Brain pericyte (primary cell): ENCODE measurements at places on chromosomes 12 and 14.

GRCh38 chr12:51705450-51705849 lies 114.4 kb downstream of the SCN8A start:
- DNase-seq: no peak

- DNase-seq: no peak
Observed at GRCh38 chr14:89787525-89787924, 167.0 kb downstream of the EFCAB11 start.

- DNase-seq: no peak
Observed at GRCh38 chr12:66934302-66935062, 255.6 kb upstream of the GRIP1 start.

DNA sequence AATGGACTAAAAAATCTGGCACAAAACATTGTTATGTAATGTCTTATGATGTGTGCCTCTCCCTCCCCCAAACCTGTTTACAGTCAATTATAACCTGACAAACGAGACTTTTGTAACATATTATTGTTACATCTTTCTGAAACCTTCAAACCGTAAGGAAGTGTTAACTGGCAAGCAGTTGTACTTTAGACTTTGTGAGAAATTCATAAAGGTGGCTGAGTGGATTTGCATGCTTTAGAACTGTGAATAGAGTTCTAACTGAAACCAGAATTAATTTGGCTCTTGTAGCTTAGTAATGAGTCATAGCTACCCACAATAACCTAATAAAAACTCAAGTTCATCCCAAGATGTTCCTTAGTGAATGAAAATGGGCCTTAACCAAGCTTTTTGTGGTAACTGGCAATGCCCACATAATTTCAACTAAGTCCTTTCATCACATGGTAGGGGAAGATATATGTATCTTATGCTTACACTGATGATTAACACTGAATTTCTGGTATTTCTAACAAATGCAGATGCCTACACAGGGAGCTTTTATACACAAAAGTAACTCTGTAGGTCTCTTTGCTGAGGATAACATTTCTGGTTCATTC lies 29.7 kb downstream of the RAD9B start:
- no peak for DNase-seq

DNA sequence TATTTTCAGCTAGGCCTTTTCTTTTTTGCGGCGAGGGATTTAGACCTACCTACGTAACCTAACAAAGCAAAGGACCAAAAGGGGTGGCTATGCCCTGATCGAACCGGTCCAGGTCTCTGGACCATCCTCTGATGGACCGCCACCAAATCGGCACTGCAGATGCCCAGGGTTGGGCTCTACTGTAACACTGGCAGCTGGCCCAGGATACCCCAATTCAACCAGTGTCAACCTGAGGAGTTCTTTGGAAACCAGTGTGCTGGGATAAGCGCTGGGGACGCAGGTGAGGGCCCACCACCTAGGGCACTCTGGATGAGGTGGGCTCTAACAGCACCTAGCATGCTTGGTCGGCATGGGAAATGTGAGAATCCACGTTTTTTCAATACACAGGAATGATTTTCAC lies 32.2 kb downstream of the FBXO21 start:
- no peak for DNase-seq

DNA sequence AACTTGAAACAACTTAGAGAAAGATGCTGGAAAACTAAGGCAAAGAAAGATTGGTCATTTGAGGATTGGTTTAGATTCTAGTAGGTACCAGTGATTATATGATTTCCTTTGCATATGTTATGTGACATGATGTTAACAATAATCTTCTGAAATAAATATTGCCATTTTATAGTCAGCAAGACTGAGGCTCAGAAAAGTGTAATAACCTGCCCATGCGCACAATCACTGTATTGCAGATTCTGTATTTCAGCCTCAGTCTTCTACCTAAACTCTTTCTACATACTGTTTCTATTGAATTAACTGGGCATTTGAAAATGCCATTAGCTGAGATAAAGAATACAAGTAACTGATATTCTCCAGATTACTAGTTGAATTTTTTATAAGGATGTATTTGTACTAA lies 61.3 kb downstream of the FGD4 start:
- no peak for DNase-seq

- DNase-seq: no peak
Observed at GRCh38 chr12:69679119-69679518, 20.0 kb downstream of the BEST3 start.

DNA sequence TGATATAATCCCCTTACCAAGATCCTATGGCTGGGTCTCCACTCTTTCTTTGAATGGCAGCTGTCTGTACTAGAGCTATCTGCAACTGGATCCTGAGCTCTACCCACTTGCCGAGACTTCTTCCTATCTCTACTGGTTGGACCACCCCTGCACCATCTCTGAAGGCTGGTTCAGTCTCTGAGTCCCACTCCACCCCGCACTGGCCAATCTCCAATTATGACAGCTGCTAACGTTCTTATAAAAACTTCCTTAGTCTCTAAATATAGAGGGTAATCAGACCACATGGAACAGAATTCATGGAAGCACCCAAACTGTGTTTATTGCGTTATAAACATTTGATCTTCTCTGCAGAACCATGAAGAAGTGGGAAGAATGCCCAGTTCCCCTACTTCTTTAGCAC lies 186.6 kb upstream of the EEA1 start:
- DNase-seq: no peak

GRCh38 chr14:64646103-64646502 lies 58.1 kb upstream of the PLEKHG3 start:
- no peak for DNase-seq

DNA sequence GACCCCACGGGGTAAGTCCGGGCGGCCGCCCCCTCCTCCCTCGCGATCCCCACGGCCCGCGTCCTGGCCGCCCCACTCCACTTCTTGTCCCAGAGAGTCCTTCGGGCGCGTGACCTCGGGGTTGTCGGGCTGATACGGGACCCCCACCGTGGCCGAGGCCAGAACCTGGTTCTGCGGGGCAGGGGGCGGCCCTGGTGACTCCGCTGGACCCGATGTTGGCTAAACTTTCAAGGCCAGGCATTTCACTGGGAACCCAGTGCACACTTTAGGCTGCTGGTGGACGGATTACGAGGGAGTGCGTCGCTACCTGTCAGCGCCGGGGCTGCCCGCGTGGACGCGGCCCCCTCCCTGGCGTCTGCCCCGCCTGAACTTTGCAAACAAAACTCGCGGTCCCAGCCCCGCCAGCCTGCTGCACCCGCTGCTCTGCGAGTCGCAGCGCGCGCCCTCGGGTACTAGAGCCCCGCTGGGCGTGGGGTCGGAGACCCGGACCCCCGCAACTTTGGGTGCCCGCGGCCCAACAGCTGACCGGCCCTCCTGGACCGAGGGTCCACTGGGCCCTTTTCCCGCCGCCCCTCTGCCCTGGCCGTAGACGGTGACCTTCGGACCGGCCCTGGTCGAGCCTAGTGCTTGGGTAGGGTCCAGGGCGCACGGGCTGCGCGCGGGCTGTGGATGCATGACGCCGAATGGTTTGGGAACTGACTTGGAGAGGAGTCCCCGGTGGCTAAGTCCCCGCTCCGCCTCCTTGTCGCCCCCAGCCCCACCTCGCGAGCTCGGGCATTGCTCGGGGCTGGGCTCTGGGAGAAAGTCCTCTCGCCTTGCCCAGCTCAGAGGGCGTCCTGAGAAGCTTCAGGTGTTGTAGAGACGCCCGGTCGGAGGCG lies 624 bp downstream of the RIN3 start:
- DNase-seq: no peak

- DNase-seq: no peak
Observed at GRCh38 chr14:33062881-33063280, 124.2 kb downstream of the NPAS3 start.

- DNase-seq: no peak
Observed at GRCh38 chr14:90796329-90796728, 19.9 kb downstream of the TTC7B start.

DNA sequence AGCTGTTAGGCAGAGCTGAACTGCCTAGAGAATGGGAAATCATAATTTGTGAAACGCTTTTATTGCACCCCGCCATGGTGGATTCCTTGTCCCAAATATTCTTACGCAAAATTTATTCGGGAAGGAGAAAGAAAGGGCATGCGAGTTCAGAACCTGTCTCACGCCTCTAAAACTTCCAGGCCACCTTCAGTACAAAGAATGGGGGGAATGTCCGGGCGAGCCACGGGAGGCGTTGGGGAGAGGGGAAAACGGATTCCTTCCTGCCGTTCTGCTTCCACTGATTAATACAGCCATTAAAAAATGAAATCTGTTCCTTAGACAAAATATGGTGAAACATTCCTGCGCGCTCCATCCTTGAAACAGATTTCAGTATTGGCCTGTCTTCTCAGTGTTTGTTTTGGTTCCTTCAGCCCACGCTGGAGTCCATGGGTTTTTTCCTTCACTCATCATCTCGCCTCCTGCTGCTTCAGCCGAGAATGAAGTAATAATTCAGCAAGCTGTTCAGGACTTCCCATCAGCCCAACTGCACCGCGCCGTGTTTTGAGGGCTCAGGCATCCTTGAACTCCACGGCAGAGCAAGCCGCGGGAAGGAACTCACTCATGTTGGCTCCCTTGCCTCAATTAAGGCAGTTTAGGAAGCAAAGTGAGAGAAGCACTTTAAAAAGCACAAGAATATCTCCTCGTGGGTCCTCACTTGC lies 47.7 kb upstream of the CDKN3 start:
- DNase-seq: no peak

DNA sequence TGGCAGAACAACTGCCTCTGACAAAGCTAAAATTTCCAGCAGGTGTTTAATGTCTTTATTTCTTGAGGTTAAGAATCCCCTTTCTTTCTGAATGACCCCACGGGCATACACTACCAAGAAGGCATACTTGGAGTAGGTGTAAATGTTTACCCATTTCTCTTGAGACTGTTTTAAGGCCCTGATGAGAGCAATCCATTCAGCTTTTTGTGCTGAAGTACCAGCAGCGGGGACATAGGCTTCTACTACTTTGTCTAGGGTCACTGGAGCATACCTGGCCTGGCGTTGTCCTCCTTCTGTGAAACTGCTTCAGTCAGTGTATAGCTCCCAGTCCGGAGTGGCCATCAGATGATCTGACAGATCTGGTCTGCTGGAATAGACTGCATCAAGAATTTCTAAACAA lies 22.7 kb downstream of the ANG start:
- DNase-seq: no peak

DNA sequence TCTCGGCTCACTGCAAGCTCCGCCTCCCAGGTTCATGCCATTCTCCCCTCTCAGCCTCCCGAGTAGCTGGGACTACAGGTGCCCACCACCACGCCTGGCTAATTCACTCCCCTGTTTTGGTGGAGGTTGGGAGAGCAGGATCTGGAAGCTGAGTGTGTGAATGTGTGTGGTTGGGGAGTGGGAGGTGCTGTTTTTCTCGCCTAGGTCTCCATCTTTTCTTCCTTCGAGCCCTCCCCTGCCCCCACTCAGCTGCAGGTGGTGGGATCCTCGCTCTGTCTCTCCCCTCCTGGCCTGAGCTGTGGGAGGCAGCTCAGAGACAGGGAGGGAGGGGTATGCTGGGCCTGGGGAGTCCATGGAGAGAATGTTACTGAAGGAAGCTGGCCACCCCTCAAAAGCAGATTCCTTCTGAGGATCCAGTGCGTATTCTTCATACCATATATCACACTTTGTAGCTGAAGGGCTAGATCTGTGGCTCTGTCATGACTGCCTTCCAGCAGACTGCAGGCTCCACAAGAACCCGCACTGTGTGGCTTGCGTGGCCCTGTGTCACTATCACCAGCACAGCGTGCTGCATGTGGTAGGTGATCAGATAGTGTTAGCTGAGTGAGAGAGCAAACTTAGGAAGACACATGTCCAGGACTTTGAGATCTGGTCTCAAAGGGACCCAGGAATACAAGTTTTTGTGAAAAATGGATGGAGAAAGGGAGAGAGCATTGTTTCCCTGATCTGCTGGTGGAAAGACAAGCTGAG lies 2.8 kb downstream of the KRT83 start:
- DNase-seq: no peak

GRCh38 chr14:97978341-97978740 lies 1181.2 kb downstream of the VRK1 start:
- no peak for DNase-seq

- no peak for DNase-seq
Observed at GRCh38 chr14:55964821-55965220, 153.4 kb upstream of the PELI2 start.

DNA sequence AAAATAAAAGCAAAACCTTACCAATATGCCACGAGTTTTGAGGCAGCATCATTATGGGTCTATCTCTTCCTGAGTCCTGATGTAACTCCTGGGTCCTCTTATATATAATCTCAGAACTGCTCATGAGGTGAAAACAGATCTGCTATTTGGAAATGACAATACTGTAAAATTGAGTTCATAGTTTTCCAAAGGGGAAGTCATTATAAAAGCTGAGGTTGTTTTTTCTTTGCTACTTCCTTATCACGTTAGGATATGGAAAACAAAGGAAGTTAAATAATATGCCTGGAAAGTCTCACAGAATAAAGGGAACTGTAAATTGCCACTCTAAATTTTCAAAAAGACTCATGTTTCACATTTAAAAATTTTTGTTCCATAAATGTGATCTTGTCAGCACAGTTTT lies at the start of gene CD163L1:
Gene CD163L1, minus strand, starts transcription at position 78 of the 400 bp plus-strand sequence. Its CDS starts 26 bp downstream, at position 52.
- DNase-seq: no peak

DNA sequence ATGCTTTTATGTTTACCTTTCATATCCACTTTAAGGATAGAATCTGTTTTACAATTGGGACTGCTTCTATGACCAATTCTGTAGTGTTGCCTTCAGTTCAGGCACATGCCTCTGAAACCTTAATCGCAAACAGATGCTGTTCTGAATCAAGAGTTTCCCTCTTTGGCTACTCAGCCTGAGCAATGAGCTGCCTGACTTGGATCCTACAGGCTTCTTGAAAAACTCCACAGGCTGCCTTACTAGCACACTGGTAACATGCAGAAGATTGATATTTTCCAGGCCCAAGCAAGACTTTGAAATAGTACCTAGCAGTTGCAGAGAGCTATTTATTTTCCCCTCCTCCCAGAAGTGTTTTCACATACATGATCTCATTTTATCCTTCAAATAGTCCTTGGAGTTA lies 34.8 kb upstream of the PMCH start:
- no peak for DNase-seq

GRCh38 chr12:70117670-70118069 lies 125.6 kb upstream of the CNOT2 start:
- DNase-seq: no peak

DNA sequence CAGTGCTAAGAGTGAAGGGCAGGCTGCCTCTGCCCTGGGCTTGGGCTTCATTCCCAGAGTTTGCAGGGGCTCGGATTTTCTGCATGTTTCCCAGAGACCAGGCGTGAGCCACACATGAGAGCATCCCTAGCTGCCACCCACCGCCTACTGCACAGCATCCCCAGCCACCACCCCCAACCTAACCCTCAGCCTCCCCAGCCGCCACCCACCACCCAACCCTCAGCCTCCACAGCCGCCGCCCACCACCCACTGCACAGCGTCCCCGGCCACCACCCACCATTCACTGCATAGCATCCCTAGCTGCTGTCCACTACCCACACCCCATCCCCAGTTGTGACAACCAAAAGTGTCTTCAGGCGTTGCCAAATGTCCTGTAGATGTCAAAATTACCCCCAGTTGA lies 22.6 kb downstream of the FGF6 start:
- no peak for DNase-seq

- DNase-seq: no peak
Observed at GRCh38 chr14:31297701-31298344, 90.2 kb upstream of the HECTD1 start.

- DNase-seq: peak; percentile 37
Observed at GRCh38 chr14:96424109-96424989, 32.4 kb downstream of the AK7 start.
